Activated CD4-positive, alpha-beta memory T cell treated with anti-CD3 and anti-CD28 coated beads for 36 hours (primary cell): ENCODE measurements at places on chromosomes 2 and 18.

DNA sequence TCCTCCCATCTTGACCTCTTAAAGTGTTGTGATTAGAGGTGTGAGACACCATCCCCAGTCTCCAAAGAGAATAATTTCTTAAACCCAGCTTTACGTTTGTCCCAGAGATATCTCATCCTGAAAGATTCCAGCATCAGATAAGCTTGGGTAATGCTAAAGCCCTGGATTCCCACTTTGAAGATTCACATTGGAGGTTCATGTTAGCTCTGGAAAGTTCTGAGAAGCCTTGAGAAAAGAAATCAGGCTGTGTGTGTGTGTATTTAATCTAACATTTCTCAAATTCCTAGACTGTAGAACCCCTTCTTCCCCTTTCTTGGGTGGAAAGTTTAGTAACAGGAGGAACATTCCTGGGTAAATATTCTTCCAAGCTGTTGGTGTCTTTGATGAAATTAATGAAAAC, 18.0 kb downstream of the ZNF532 start:
- no peak for DNase-seq

GRCh38 chr18:37299471-37300304, 265.9 kb downstream of the CELF4 start:
- DNase-seq, result no peak

DNA sequence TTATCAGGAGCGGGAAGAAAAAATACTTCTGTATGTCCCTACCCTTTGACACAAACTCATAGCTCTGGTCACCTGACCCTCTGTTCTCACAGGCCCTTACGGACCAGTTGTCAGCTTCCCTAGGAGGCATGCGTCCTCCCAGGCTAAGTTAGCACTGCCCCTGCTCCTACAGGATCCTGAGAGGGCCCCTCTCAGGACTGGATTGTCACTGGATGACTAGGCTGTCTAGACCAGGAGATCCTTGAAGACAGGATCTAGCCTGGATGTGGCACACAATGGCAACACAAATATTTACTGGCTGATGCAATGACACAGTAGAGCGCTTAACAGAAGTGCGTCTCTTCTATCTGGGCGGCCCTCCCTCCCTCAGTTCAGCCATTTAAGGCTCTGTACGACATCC, 7.7 kb downstream of the FAM228A start:
- no peak for DNase-seq

DNA sequence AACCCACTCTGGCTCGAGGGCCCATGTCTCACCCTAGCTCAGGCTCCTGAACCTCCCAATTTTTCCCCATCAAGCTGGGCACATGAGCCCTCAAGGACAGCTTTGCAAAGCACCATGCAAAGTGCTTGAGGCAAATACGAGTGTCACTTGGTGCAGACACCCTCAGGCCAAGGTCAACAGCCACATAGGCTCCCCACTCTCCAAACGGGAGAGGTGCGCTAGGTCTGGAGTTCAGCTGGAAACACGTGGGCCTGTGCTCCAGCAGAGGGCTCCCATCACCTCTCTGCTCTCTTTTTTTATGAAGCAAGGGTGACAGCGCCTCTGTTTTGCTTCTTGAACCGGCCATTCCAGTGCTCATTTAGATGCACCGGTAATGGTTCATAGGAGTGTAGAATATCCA, 11.9 kb upstream of the ARHGAP25 start:
- no peak for DNase-seq

- no peak for DNase-seq
Measured at GRCh38 chr2:217443601-217444000, 559.2 kb downstream of the TNS1 start.

GRCh38 chr18:23627321-23627720, 35.4 kb downstream of the ANKRD29 start:
- DNase-seq, result no peak

DNA sequence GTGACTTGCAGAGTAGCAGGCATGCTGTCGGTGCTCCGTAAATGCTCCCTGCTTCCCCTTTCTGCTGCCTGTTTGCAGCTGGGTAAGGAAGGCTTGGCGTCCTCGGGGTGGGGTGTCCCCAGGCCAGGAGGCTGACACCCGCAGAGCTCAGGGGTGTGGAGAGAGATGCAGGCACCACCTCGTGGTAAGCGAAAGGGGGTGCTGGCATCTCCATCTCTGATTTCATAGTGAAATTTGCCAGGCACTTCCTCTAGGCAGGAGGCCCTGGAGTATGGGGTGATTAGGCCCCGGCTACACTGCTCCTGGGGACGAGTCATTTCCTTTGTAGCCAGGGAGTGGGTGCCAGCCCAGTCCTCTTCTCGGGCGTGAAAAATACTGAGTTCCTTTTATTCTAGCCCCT, 160.4 kb downstream of the KLHL29 start:
- no peak for DNase-seq

- DNase-seq, result no peak
Measured at GRCh38 chr2:675051-675450, 2.2 kb downstream of the TMEM18 start.

- DNase-seq, result no peak
Measured at GRCh38 chr2:108446703-108447102, 2.3 kb upstream of the GCC2 start.

DNA sequence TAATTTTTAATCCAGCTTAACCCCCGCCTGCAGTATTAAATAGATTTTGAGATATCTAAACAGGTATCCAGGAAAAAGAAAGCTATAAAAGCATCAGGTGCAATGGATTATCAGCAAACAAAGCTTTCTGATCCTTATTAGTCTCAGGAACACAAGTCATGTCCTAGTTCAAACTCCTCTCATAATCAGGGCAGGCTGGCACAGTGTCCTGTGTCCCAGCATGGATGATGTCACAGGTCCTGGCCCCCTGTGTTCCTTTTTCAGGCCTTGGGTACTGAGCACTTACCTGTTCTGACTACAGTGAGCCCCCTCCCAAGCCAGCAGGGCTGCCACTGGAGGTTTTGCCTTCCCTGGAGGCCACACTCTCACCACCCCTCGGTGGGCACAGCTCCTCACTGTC, 19.5 kb upstream of the MRO start:
- DNase-seq, result no peak

- DNase-seq, result no peak
Measured at GRCh38 chr2:66448136-66448991, 13.4 kb downstream of the MEIS1 start.

- no peak for DNase-seq
Measured at GRCh38 chr2:191158747-191159146, 8.0 kb upstream of the STAT4 start.

- peak; percentile 64 for DNase-seq
Measured at GRCh38 chr2:12717191-12718014, 667 bp downstream of the TRIB2 start.

- no peak for DNase-seq
Measured at GRCh38 chr18:39675368-39675767, 2109.8 kb upstream of the CELF4 start.

DNA sequence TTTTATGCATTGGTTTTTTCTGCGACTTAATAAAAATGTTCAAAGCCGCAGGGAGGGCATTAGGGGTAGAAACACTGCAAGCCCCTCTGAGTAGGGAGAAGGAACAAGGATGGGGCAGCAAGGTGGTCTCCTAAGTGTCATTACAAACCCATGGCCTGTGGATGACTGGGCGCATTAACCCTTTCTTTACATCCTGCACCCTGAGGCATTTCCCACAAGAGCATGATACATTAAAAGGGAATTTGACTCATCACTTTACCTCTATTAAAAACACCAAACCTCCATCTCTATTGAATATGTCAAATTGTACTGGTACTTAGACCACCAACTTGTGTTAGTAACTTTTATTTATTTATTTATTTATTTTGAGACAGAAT, 112.5 kb downstream of the VIT start:
- no peak for DNase-seq

- DNase-seq, result peak; percentile 54
Measured at GRCh38 chr2:84782717-84783442, 98.0 kb downstream of the TRABD2A start.

DNA sequence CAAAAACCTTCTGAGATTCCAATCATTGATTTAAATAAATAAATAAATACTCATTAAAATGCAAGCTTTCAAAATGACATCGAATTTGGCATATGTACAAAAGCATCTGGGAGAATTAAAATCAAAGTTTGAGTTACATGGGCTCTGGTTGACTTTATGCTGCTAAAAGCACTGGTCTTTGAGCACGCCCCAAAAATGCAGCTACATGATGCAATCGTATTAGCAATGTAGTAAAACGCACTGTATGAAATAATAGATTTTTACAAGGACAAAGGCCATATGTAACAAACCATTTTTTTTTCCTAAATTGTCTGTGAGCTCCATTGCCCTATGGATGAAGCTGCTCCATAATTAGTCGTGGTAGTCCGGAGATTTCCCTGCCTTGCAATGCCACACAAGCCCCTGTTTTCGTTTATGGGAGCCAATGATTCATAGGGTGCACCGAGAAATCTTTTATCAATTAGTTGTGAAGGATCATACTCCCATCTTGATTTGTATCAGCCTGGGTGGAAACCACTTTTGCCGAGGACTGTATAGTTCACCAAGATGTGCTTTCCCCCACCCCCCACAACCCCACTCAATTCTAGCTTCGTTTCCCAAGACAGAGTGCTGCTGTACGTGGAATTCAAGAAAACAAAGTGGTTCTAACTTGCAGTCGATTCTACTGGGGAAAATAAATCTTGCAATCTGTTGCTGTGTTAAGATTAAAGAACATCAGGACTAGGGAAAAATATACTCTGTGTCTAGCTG, 268.4 kb downstream of the IRS1 start:
- no peak for DNase-seq

DNA sequence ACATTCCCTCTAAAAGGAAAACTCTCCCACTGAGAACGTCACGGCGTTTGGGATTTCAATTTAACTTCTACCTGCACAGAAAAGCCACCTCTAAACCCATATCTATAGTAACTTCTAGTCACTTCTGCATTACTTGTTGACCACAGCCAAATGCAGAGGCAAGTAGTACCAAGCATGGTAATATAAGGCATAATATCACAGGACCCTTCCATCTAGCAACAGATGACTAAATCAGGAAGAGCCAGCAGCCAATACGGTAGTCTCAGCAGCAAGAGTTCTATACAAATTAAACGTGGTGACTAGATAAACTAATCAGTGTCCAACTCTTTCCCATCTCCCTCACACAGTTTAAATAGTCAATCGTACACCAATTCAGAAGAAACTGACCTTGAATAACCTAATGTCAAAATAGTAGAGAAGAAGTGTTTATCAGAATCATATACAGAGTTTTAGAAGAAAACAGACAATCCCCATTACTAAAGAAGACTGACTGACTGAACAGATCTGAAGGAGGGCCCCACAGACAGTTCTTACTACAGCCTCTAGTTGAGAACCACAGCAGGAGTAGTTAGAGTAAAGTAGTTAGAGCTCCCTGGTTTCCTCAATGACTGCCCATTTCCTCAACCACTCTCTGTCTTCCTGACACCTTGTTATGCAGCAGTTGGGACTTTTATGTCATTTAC, 30.0 kb downstream of the MEMO1 start:
- no peak for DNase-seq

DNA sequence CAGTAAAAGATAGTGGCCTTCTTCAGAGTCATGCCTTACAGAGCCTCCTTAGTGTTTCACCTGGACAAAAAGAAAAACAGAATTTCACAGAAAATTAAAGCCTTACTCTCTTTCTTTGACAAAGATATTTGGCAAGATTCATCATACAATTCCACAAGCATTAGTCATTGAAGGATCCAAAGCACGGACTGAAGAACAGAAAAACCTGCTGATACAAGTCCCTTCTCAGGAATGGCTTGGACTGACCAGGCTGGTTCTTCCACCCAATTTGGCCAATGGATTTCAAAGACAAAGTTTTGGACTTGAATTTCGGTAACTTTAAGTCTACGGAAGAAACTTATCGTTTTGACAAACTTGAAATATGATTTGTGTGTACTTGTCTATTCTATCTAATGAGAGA, 39.1 kb upstream of the GALNT3 start:
- no peak for DNase-seq

GRCh38 chr2:9110346-9110884, 96.2 kb upstream of the ASAP2 start:
- DNase-seq, result no peak

DNA sequence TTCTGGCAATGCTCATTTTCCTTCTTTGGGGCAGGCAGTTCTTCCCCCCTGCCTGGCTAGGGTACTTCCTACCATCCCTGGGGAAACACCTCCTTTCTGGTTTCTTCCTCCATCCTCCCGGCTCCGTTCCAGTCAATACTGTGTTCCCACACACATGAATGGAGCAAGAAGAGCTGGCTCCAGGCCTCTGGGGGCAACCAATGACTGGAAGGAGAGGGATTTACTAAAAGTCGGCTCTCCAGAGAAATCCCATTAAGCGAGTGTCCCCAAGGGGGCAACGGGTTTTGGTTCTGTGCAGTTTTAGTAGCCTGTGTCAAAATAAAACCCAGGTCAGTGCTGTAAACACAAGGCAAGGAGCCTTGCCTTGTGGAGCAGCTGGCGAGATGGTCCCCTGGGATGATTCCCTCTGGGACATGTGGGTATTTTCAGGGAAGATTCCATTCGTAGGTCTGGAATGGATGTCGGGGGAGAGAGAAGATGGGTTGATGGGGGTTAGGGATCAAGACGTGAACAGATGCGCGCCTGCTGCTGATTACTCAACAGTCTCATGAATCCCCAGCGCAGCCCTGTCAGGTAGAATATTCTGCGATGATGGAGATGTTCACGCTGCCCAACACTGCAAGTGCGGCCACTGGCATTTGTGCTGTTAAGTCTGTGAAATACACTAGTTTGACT, 32.0 kb downstream of the EMILIN2 start:
- DNase-seq, result no peak

GRCh38 chr2:215537611-215538010, 101.7 kb upstream of the FN1 start:
- DNase-seq, result no peak

GRCh38 chr2:210477496-210477895, 937 bp upstream of the LANCL1 start:
- peak; percentile 59 for DNase-seq

DNA sequence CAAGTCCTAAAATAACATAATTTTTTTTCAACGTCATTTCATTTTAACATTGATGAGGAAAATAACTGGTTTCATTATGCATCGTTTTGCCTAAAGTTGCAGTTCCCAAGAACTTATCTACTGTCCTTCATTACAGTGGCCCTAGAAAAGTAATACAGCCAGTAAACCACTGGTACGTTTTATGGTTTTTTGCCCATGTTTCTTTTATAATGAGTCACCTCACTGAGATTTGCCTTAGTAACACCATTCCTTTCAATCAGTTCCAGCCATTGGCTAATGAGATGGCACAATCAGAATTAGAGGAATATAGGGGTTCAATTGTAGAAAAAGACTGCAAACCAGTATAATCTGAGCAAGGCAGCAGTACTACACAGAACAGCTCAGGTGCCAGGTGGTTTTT, 422.6 kb upstream of the LYPD1 start:
- DNase-seq, result no peak

- DNase-seq, result no peak
Measured at GRCh38 chr2:215831296-215831913, 181.9 kb downstream of the MREG start.

- peak; percentile 49 for DNase-seq
Measured at GRCh38 chr18:77131652-77132368, 773 bp downstream of the MBP start.

DNA sequence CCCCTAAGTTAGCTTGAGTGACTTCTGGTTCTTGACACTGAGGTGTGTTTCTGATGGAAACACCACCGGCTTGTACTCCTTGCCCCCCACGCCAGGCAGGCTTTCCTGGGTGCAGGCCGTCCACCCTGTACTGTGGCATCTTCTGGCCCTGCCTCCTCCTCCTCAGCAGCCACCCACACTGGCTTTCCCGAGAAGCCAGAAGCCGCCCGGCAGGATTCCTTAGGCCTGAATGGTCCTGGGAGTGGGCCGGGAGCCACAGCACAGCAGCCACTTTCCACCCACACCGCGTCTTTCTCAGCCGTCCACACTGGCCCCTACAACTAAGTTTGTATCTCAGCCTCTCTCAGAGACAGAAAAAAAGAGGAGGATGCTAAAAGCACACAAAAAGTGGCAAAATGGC, 2.1 kb upstream of the HSBP1L1 start:
- no peak for DNase-seq
